Stimulated activated CD8-positive, alpha-beta memory T cell treated with anti-CD3 and anti-CD28 coated beads, Interleukin-2, amount 100 ng/mL, for 1 hour (primary cell): ENCODE measurements at places on chromosomes 1 and 21.

DNA sequence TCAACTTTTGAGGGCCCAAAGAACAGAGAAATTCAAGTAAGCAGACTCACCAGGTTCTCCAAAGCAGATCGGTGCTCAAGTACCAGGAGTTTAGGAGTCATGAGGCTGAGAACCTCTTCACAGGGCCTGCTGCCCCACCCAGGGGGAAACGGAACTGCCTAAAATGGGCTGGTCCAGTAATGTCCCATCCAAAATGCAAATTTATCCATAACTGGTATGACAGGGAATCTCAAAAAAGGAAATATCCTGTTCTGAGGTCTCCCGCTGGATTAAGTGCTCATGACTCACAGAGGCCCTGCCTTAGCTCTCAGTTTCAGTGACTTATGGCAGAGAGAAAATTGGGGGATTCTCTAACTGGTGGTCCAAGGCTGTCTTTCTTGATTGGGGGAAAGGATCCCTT, 9.3 kb downstream of the SPRR2G start:
- DNase-seq, result no peak

DNA sequence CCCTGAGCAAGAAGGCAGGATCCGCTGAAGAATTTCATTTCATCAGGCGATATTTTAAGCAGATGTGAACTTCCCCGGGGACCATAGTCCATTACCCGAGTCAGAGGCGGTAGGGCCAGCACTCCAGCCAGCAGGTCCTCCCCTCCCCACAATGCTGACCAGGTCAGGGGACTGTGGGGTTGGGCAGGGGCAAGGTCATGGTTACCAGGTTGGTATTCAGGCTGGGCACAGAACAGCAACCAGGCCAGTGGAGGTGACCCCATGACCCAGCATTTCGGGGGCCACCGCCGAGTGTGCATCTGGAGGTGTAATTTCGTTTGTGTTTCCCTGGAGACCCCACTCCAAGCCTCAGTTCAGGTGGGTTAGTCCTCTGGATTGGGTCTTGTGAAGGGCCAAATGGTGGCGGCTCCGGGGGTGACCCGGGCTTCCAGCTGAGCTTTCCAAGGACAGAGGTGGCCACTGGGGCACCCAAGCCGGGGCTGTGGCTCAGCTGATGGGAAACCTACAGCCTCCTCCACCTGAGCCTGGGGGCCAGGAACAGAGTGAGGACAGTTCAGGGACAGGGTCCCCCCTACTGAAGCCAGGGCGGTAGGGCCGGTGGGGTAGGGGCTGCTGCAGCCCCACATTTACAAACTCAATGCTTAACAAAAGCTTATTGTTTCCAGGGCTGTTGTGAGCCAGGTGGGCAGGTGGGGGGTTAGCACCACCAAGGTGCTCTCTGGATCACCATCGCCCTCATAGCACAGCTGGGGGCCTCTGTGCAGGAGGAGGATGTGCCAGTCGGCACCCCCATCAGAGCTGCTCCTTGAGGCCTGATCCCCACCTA, 2.8 kb downstream of the PRDM16 start:
- no peak for DNase-seq

DNA sequence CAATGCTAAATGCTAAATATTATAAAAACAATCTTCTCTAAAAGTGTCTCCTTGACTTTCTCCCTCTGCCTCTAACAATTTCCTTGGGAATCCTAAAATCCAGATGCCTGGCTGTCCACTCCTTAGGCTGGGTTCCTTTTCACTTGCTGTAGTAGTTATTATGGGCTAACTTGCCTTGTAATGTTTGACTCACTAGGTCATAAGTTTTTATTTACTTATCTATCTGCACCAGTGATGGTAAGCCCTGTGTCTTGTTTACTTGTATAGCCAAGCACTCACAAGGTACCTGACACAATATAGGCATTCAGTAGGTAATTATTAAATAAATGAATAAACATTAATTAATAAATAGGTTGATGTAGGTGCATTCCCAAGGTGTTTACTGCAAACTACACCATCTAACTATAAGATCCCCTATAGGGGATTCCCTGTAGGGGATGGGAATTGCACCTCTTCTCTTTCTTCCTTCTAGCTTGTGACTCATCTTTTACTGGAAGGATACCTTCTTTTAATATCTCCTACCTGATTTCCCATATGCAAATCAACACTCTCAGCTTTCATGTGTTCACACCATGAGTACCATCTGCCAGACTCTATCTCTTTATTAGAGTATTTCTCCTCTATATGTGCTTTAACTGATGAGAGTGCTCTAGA, 14.7 kb upstream of the CHIA start:
- DNase-seq, result no peak

DNA sequence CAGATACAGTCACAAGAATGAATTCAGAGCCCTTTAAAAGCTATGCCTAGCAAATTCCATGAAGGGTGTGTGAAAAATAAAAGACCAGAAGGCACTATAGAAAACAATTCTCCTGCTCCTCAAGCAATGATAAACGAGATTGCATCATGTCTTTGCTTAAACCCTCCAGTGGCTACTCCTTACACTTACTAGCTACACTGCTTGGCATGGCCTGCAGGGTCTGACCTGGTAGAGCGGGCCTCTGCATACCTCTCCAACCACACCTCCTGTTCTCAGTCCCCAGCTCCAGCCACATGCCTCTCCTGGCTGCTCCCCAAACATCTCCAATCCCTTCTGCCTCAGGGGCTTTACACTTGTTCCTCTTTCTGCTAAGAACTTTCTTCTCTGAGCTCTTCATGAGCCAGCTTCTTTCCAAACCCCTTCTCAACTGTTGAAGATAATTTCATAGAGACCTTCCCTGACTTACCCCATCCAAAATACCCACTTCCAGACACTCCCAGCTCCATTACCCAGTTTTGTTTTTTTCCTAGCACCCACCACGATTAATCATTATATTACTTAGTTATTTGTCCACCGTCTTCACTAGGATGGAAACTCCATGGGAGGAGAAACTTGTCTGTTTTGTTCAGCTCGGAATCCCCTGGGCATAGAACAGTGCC, 11.2 kb upstream of the CREG1 start:
- no peak for DNase-seq
